ENCODE measurements at places on chromosomes 12 and 14.
A peak's percentile ranks its signal among the peaks of the same experiment; 100 is the strongest.

- no peak for DNase-seq
These were observed 1.1 kb upstream of the NUDT4 start for GRCh38 chr12:93376436-93377251.

GRCh38 chr12:4802841-4803240 lies 82.6 kb downstream of the GALNT8 start:
- DNase-seq, result no peak

DNA sequence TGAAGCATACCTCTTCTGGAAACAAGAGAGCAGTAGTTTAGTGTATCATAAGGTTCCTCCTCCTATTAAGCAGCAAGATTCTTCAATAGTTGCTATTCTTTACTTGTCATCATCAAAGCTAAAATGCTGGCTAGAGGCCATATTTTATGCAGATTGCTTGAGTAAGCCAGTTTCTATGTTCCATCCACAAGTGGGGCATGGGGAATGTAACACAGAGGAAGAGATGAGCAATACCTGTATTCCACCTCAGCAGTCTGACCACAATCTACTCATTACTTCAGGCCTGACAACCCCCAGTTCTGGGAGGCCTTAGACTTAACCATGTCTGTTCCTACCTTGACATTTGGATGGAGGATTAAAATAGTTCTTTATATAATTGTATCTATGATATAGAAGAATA lies 423.6 kb downstream of the BTG1 start:
- DNase-seq, result no peak

DNA sequence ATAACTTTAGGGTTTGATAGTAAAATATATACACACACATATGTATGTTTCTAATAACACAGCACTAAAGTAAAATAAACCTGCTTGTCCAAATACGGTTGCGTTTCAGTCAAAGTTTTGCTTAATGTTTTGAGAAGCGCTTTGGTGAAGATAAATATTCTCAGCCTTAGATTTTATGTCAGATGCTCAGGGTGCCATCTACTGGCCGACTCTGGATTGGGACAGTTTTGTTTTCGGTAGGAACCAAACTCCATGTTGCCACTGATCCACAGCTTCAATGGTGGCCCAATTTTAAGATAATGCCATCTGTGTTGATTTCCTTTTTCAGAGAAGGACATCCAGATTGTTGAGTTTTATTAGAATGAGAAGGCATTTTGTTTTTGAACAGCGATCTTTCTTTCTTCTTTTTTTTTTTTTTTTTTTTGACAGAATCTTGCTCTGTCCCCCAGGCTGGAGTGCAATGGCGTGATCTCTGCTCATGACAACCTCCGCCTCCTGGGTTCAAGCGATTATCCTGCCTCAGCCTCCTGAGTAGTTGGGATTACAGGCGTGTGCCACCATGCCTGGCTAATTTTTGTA lies 43.1 kb downstream of the LLPH start:
- peak; percentile 27 for DNase-seq

GRCh38 chr14:71586131-71586897 lies 345.9 kb upstream of the RGS6 start:
- DNase-seq, result no peak
